Epithelial cell of prostate (primary cell): ENCODE measurements at places on chromosomes 2 and 18.

DNA sequence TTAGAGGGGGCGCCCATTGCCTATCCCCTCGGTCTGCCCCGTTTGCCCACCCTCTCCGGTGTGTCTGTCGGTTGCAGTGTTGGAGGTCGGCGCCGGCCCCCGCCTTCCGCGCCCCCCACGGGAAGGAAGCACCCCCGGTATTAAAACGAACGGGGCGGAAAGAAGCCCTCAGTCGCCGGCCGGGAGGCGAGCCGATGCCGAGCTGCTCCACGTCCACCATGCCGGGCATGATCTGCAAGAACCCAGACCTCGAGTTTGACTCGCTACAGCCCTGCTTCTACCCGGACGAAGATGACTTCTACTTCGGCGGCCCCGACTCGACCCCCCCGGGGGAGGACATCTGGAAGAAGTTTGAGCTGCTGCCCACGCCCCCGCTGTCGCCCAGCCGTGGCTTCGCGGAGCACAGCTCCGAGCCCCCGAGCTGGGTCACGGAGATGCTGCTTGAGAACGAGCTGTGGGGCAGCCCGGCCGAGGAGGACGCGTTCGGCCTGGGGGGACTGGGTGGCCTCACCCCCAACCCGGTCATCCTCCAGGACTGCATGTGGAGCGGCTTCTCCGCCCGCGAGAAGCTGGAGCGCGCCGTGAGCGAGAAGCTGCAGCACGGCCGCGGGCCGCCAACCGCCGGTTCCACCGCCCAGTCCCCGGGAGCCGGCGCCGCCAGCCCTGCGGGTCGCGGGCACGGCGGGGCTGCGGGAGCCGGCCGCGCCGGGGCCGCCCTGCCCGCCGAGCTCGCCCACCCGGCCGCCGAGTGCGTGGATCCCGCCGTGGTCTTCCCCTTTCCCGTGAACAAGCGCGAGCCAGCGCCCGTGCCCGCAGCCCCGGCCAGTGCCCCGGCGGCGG is 1.7 kb downstream of the MYCN start:
- DNase-seq = no peak

- peak; percentile 75 for DNase-seq
Observed at GRCh38 chr2:144015655-144016245, 504.2 kb downstream of the ZEB2 start.

- no peak for DNase-seq
Observed at GRCh38 chr2:177622521-177622920, 229.9 kb downstream of the AGPS start.

DNA sequence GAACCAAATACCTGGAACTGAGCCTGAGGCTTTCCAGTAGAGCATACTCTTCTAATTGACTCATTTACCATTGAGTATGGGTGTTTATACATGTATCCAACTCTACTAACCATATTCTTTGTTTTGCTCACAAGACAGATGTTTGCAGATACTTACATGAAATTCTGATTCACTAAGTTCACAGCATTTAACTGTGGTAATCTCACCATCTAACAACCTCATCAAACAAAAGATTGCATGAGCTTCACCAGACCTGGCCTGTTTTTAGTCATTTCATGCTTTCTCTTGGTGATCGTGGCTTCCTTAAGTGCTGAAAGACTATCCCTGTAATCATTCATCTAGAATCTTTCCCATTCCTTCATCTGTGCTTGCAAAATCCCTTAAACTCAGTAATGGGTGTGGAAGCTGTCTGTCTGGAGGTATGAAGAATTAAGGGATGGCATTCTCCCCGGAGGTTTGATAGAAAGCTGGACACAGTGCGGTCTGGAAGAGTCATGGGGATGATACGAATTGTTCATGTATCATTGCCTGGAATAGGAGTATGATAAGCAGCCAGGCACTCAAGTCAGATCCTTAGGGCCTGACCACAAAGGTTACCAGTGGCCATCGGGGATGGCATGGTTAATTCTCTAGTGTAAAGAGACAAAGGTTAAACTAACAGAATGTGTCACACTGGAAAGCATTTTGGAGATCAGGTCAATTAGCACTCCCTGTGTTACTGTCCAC is 42.0 kb upstream of the IL1R1 start:
- DNase-seq = peak; percentile 95

DNA sequence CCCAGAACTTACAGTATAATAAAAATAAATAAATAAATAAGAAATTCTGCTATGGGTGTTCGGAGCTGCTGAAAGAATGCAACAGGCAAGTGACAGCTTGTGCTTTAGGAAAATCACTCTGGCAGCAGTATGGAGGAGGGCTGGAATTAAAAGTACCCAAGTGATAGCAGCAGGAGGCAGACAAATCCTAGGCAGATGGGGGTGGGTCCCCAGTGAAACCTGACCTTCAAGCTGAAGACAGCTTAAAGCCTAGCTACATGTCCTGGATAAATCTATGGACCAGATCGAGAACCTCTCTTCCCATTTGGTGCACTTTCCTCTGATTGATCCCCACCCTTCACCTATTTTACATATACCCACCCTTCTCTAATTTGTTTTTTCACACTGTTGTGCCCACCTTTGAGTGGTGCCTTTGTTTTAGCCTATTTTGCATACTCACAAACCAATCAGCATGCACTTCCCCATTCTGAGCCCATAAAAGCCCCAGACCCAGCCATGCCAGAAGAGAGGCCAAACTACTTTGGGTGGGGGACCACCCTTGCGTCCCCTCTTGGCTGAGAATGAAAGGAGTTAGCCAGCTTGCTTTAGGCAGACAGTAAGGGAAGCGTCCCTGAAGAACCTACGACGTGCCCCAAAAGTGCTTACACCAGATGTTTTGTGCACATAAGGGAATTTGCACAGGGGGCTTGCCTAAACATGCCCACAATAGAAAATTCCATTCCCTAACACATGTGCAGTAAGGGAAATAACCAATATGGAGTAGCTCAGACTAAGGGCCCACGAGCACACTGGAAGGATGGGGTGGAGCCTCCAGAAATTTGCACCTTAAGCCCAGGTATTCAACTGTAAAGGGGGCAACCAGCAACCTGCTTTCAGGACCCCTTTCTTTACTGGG is 3.0 kb downstream of the METTL8 start:
- no peak for DNase-seq

GRCh38 chr18:56789004-56789888 is 138.1 kb downstream of the WDR7 start:
- no peak for DNase-seq

- peak; percentile 91 for DNase-seq
Observed at GRCh38 chr2:69997015-69997830, 35.8 kb upstream of the ASPRV1 start.

DNA sequence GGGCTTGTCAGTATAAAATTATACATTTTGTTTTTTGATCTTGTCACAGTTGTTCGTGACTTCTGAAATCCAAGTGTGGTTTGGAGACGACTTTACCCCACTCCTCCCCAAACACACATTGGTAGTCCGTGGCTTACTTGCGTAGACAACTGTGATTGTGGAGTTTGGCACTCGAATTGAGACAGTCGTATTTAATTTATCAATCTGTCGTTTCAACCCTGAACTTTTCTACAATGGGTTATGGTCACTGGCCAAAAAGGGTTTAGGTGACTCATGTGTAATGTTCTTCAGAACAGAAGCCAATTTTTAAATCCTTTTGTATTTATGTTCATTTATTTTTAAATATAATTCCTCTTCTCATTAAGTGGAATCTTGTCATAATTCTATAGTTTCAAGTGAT is 129.9 kb downstream of the SPTBN1 start:
- DNase-seq = no peak

DNA sequence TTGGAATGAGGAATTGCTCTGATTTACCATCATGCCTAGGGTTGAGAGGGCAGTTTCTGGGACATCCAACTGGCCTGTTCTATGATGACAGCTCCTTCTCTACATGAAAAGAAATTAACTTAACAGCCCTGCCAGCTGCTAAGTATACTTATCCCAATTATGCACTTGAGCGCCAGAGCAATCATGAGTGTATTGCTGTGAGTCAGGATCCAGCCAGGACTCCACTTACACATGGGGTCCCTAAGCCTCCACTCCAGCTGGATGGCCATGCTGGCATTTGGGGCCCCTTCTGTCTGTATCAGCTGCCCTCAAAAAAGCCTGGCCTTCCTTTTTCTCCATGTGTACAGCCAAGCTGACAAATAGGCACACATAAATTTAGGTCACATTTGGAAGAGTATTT is 481.9 kb downstream of the TMX3 start:
- DNase-seq = no peak

DNA sequence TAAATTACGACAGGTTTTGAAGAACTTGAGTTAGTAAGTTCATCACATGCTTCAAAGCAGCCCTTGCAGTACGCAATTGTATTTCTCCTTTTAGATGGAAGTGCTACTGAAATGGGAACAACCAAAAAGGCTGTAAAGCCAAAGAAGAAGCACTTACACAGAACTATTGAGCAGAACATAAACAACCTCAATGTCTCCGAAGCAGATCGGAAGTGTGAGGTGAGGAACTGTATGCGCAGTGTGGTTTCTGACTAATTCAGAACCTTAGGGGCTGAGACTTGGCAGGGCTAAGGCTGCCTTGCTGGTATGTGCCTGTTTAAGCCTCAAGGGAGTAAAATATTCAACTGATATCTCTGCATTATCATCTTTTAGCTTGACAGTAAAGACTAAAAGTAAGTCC is 8.4 kb downstream of the NCAPH start:
- DNase-seq = no peak

- no peak for DNase-seq
Observed at GRCh38 chr2:120856421-120856862, 120.8 kb downstream of the GLI2 start.

DNA sequence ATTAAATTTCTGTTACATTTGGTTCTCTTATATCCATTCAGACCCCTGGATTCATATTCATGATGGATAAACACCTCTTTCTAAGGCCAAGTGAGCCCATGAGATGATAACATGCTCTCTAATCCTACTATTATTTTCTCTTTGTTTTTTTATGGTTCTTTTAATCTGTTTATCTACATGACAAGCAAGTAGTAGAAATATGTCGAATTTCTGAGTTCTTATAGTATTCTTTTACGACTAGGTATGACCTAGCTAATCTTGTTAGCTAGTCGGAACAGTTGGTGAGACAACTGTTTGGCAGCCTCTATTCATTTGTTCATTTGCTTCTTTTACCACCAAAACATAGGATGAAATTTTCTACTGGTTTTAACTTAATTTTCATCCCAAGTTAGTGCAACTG is 98.1 kb upstream of the SCG2 start:
- no peak for DNase-seq

DNA sequence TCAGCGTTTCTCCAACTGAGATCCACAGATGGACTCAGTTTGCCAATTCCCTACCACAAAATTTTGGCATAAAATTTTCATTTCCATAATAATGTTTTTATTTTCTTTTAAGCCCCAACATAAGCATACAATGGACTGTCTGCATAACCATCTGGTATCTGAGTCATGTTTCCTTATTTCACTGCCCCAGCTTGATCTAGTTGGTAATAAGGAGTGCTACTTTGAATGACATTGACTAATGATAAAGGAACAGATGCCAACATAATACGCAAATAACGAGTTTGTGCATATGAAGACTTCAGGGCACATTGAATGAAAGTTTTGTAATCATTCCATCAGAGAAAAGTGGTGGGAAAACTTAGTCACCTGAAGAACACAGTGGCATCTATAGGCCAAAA is 8.8 kb upstream of the MBD2 start:
- peak; percentile 75 for DNase-seq

GRCh38 chr2:189179570-189179950 is at the start of gene COL5A2:
TSS of gene COL5A2 (minus strand) at chr2:189179761. CDS start at chr2:189179604, 157 bp downstream.
- DNase-seq = peak; percentile 20

- DNase-seq = no peak
Observed at GRCh38 chr2:200247494-200247893, 59.0 kb upstream of the SPATS2L start.

GRCh38 chr2:111698743-111699554 is 185.0 kb downstream of the ANAPC1 start:
- peak; percentile 93 for DNase-seq

GRCh38 chr2:14501061-14501460 is 131.5 kb upstream of the LRATD1 start:
- no peak for DNase-seq

- no peak for DNase-seq
Observed at GRCh38 chr2:25018681-25019080, 23.2 kb upstream of the EFR3B start.

DNA sequence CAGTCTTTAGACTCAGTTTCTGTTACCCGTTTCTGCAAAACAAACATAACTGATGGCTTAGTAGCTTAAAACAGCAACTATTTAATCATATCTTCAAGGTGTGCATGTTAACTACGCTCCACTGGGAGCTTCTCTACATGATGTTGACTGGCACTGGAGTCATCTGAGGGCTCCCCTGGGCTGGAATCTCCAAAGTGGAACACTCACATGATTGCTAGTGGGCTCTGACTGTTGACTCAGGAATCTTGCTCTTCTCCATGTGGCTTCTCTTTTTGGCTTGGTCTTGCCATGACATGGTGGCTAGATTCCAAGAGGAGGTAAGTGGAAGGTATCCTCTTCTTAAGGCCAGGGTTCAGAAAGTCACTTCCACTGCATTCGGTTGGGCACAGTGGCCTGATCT is 160.8 kb downstream of the PMAIP1 start:
- DNase-seq = no peak

DNA sequence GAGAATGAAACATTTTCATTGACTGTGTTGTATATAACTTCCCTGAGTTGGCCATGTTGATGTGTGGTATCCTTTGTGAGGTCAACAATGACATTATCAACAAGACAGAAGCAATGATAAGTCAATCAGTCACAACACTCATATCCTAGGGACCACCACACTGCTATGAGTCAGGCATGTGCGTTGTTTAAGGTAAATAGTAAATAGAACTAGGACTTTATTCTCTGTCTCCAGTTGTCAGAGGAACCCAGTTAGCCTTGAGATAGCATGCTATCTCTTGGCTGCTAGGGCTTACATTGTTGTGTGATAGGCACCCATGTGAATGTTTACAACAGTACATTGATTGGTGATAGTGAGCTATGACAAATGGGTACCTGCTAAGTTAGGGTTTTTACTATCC is 37.3 kb downstream of the GPD2 start:
- DNase-seq = no peak

- peak; percentile 74 for DNase-seq
Observed at GRCh38 chr2:183019718-183020442, 18.4 kb downstream of the NCKAP1 start.

GRCh38 chr2:166384774-166385173 is 9.0 kb upstream of the SCN9A start:
- DNase-seq = no peak

DNA sequence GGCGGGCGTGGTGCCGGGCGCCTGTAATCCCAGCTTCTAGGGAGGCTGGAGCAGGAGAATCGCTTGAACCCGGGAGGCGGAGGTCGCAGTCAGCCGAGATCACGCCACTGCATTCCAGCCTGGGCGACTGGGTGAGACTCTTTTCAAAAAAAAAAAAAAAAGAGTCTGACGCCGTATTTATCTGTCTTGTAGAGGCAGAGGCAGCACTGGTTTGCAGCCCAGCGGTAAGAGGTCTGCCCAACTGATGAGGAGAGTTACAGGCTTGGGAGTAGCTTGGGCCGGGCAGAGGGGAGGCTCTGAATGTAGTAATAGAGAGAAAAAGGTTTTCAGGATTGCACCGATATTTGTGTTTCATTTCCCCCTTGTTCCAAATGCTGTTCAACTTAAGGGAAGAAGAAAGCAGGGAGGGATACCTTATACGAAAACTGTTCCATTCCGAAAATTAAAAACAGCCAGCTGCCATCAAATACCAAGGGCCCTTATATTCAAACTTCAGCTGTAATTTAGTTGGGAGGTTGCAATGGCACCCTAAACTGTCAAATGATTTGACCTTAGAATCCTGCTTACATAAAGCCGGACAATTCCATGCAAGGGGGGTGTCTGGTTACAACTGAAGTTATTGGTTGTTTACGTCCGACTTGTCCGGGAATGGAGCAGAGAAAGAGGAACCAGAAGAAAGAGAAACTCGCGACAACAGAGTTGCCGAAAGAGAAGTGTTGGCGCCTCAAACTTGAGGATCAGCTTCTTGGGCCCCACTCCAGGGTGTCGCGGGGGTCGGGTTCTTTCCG is 9.2 kb upstream of the SP9 start:
- DNase-seq = no peak
